ENCODE measurements at places on chromosomes 7 and 10. TPM values are rescaled to one million over a fixed set of nuclear protein-coding genes. Genes with fewer than 3 reads are reported as not detected.

The ADAP1 gene
- total RNA-seq: 87.2 TPM

The RNF32 gene
- total RNA-seq: 0.80 TPM

The NOS3 gene
- 2.6 TPM for total RNA-seq

The NRG3 gene
- not detected for total RNA-seq

The AOAH gene
- total RNA-seq: 312 TPM

The ABCC2 gene
- total RNA-seq: 1.3 TPM

The EPO gene
- not detected for total RNA-seq

The MOGAT3 gene
- not detected for total RNA-seq

The CD36 gene
- 5.5 TPM for total RNA-seq

The CCNY gene
- total RNA-seq: 74.3 TPM

The VGF gene
- total RNA-seq: not detected

The GPR37 gene
- not detected for total RNA-seq

The GPR26 gene
- not detected for total RNA-seq

The SPACDR gene
- 3.9 TPM for total RNA-seq

The KCNIP2 gene
- total RNA-seq: 1.6 TPM

The PRSS2 gene
- total RNA-seq: not detected

The HUS1 gene
- total RNA-seq: 55.6 TPM

The NEUROD6 gene
- not detected for total RNA-seq

The STRIP2 gene
- total RNA-seq: 2.1 TPM

The TAS2R3 gene
- total RNA-seq: 0.79 TPM

The PRTFDC1 gene
- total RNA-seq: 1.9 TPM

The VKORC1L1 gene
- 7.1 TPM for total RNA-seq

The TMEM254 gene
- 7.1 TPM for total RNA-seq

The HOXA9 gene
- total RNA-seq: 0.42 TPM

The FAM25A gene
- not detected for total RNA-seq

The CHCHD2 gene
- 184 TPM for total RNA-seq

The TFR2 gene
- 13.8 TPM for total RNA-seq

The CAMK2B gene
- total RNA-seq: 0.70 TPM

The DENND2A gene
- total RNA-seq: not detected

The SPDYE5 gene
- not detected for total RNA-seq
